Activated T-helper 2 cell treated with anti-CD3 and anti-CD28 coated beads, Interferon-gamma antibody, Interleukin-2, Interleukin-4, amounts not matched to agents 10 μg/mL and 5 μg/mL and 100 μg/mL, durations not matched to agents 14 hours and 24 hours and 36 hours (primary cell): ENCODE measurements at places on chromosomes 16 and 17. TPM values are rescaled to one million over a fixed set of nuclear protein-coding genes. Genes with fewer than 3 reads are reported as not detected.

DNA sequence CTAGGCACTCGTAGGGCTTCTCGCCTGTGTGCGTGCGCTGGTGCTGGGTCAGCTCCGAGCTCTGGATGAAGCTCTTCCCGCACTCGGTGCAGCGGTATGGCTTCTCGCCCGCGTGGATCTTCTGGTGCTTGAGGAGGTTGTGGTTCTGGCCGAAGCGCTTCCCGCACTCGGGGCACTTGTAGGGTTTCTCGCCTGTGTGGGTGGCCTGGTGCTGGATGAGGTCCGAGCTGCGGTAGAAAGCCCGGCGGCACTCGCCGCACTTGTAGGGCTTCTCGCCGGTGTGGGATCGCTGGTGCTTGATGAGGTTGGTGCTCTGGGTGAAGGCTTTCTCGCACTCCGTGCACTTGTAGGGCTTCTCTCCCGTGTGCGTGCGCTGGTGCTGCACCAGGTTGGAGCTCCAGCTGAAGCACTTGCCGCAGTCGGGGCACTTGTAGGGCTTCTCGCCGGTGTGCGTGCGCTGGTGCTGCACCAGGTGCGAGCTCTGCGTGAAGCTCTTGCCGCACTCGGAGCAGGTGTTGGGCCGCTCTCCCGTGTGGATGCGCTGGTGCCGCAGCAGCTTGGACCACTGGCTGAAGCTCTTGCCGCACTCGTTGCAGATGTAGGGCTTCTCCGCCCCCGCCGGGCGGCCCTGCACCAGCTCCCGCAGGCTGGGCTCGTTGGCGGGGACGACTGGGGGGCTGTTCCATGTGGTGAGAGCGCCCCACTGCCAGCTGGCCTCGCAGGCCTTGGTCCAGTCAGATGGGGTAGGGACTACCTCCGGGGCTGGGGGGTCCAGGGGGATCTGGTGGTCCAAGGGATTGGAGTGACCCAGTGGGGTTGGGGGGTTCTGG lies 3.5 kb downstream of the ZNF629 start:
- H3K27me3 ChIP-seq = peaks cover 31% of the 10 kb centered on the region
- no peak for DNase-seq
- no peak overlapping the region for H3K4me3 ChIP-seq
- no peak overlapping the region for H3K27ac ChIP-seq

Gene CA10
- 0.32 TPM in 1 of 2 replicates, not detected in the other for total RNA-seq

DNA sequence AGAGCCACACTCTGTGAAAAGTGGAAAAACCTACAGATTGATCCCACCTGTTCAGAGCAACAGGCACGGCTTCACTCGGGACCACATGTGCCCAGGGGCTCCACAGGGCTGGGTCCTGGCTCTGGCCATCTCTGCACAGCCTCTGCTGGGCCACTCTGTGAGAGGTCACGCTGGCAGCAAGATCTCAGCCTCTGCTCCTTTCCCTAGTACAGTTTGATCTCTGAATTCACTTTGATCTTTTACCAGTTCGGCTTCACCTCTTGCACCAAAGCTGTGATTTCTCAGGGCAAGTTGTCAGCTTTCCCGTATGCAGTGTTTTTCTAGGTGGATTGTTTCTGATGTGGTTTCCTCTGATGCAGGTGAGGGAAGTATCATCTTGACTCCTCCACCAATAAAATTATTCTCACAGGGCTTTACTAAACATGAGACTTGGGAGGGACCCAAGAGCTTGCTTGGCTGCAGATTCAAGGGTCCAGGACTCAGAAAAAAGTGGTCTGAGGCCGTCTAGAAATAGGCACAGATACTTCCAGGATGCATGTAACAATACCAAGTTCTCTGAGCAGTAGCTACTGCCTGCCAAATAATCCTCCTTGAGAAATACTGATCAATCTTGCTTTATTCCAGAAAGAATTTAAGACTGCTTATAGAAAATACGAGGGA lies 24.0 kb upstream of the ALDH3A1 start:
- H3K36me3 ChIP-seq = peaks cover 3% of the 10 kb centered on the region
- H3K4me1 ChIP-seq = peaks cover 14% of the 10 kb centered on the region
- H3K4me3 ChIP-seq = no peak overlapping the region
- H3K27ac ChIP-seq = no peak overlapping the region
- no peak for DNase-seq

Gene CSH1
- not detected in 2 replicates for total RNA-seq

- DNase-seq = no peak
- H3K27me3 ChIP-seq = peaks cover 3% of the 10 kb centered on the region
- no peak overlapping the region for H3K27ac ChIP-seq
- H3K36me3 ChIP-seq = no peaks in the 10 kb centered on the region
These were observed 10.5 kb upstream of the C17orf58 start for GRCh38 chr17:68006797-68007196.

- H3K27me3 ChIP-seq = peaks cover 2% of the 10 kb centered on the region
- H3K27ac ChIP-seq = no peak overlapping the region
- peaks cover 4% of the 10 kb centered on the region for H3K4me1 ChIP-seq
- no peak for DNase-seq
- no peak overlapping the region for H3K4me3 ChIP-seq
These were observed 72.7 kb downstream of the GAS7 start for GRCh38 chr17:10125531-10126275.

DNA sequence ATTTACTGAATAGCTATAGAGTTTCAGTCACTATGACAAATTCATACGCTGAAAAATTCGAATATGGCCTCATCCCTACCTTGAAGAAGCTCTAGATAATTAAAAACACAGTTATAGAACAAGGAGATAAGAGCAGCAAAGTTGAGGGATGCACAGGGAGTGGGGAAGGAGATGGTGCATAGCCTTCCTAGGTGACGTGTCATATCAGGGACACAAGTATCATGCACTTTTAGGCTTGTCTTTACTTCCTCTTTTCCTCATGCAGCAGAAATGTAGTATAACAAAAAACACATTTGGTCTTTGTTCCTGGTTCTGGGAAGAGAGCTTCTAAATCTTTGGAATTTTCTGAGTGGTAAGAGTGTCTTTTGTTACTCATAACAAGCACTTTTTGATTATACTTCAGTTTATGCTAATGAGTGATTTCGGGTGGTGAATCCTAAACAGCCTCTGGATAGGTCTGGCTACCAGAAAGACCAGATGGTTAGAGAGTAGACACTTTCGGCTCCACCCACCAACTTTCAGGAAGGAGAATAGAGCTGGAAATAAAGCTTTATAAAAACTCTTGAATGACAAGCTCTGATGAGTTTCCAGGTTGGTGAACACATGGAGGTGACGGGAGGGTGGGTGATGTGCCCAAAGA lies 341.4 kb downstream of the UTP18 start:
- DNase-seq = no peak
- H3K4me3 ChIP-seq = no peak overlapping the region
- H3K27me3 ChIP-seq = peaks cover 8% of the 10 kb centered on the region
- no peak overlapping the region for H3K27ac ChIP-seq
- no peaks in the 10 kb centered on the region for H3K36me3 ChIP-seq

DNA sequence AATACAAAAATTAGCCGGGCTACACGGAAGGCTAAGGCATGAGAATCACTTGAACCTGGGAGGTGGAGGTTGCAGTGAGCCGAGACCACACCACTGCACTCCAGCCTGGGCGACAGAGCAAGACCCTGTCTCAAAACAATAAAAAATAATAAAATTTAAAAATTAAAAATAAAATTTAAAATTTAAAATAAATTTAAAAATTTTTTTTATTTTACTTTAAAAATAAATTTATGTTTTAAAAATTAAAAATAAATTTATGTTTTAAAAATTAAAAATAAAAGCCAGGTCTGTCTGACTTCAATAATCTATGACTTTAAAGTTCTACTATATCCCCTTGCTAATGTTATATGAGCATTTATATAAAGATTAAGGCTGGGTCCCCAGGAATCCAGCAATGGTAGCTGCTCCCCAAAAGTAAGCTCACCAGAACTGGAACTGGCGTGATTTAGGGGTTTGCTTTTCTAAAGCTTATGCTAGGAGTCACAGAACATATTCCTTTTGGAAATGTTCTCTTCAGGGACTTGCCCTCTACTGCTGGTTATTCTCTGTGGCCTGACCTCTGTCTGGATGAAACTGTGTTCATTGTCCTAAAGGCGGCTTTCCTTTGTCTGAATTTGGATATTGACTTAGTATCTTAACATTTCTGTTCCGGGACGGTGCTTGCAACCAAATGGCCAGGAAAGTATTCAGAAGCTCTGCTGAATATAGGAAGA lies 140.2 kb upstream of the NOL11 start:
- no peaks in the 10 kb centered on the region for H3K4me1 ChIP-seq
- no peak for DNase-seq
- H3K36me3 ChIP-seq = no peaks in the 10 kb centered on the region
- H3K27me3 ChIP-seq = no peaks in the 10 kb centered on the region
- H3K4me3 ChIP-seq = no peak overlapping the region

DNA sequence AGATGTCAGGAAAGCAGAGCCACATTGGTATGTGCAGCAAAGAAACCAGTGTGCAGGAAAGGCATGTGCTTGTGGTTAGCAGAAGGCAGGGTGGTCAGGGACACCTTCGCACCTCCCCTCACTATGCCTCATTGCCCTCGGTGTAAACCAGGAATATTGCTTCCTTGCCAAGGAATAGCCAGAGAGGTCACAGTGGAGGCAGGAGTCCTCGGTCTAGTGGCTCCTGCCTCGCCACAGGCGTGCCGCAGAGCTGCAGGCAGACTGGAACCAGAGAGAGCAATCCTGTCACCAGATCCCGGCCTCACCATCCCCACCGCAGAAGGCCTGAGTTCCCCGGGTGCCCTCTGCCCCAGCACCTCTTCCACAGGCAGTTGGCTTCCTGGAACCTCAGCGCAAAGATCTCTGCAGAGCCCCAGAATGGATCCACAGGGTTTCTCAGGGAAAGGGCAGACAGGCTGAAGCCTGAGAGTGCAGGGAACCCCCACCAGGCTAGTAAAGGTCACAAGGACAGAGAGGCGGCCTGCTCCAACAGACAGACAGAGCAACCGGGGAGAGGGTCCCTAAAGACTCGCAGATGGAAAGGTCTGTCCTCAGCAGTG lies 21.6 kb downstream of the CCDC182 start:
- H3K4me1 ChIP-seq = no peaks in the 10 kb centered on the region
- H3K27ac ChIP-seq = no peak overlapping the region
- H3K36me3 ChIP-seq = no peaks in the 10 kb centered on the region

DNA sequence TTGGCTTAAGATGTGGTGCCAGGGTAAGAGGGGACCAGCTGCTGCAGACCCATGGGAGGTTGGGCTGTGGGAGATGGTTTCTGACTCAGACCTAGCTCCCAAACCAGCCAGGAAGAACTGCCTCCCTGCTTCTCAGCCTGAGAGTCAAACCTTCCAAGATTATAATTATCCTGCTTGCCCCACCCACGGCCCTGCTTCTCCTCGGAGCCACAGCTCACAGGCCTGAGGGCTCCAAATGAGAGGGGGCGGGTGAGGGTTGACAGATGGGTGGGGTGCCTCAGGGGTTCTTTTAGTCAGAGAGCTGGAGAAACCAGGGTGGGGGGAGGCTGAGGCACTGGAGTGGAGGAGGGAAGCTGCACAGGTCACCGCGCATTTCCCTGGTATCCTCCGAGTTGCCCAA lies 28.7 kb upstream of the GRIN2A start:
- no peak overlapping the region for H3K4me3 ChIP-seq
- H3K36me3 ChIP-seq = no peaks in the 10 kb centered on the region
- no peak overlapping the region for H3K27ac ChIP-seq
- DNase-seq = no peak
